ENCODE measurements at places on chromosomes 6 and 20. TPM values are rescaled to one million over a fixed set of nuclear protein-coding genes. Genes with fewer than 3 reads are reported as not detected.

GRCh38 chr6:13841936-13842335, 27.6 kb upstream of the MCUR1 start:
- DNase-seq: no peak

- DNase-seq: peak; percentile 52
These were observed 632.7 kb downstream of the RFPL4B start for GRCh38 chr6:112979830-112980229.

VGLL2 gene
- not detected for total RNA-seq

DNA sequence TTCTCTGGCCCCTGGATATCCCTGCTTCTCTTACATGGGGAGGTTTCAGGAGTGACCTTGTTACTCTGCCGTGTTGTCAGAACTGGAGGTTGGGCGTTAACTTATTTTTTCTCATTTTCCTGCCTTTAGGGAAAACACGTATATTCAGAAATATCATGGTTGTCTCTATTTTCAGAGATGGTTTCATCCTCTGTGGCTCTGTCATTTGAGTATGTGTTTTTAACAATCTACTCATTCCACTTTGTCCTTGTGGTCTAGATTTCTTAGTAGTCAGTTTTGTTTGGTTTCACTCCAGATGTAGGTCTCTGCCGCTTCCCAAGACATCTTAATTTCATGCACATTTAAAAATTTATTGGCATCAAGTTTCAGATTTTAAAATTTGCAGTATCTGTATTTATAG, 45.9 kb downstream of the KCNS1 start:
- DNase-seq: no peak

DNA sequence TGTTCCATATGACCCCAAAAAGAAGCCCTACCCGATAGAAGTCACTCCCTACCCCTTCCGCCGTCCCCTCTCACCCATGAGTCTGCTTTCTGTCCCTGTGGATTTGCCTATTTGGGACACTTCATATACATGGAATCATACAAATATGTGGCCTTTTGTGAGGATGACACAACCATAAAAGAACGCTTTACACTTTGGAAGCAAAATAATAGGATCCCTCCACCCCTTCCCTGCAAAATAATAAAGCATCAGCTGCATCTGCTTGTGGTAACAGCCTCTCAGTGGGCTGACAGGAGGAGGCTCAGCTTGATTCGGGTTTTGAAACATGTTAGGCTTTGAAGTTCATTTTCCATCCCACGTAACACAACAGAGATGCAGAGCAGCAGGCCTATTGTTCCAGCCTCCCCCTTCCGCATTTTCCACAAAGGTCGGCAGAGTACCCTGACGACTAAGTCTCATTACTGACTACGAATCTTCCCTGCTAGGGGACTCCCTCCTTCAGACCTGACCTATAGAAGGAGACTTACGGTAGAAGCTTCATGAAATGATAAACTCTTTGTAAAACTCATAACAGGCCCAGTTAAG, 99.1 kb downstream of the ALDH8A1 start:
- peak; percentile 71 for DNase-seq

- DNase-seq: no peak
These were observed 40.9 kb upstream of the CCN6 start for GRCh38 chr6:112013051-112013450.

GRCh38 chr6:49004801-49005200, 458.3 kb downstream of the MMUT start:
- no peak for DNase-seq

DNA sequence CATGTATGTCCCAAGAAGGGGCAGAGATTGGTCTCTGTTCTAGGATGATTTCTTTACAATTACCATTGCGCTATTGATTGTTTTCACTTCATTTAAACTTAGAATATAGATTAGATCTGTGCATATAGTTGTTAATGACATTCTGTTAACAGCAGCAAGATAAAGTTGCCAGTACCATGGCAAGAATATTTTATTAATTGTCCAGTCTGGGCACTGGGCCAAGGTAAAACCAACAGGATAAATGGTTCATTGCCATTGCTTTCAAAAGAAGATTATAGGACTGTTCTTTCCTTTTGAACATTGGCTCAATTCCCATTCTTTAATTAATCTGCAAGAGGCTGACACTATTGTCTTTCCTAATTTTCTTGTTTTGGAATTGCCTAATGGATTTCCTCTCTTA, 592.4 kb downstream of the RFPL4B start:
- DNase-seq: no peak

DNA sequence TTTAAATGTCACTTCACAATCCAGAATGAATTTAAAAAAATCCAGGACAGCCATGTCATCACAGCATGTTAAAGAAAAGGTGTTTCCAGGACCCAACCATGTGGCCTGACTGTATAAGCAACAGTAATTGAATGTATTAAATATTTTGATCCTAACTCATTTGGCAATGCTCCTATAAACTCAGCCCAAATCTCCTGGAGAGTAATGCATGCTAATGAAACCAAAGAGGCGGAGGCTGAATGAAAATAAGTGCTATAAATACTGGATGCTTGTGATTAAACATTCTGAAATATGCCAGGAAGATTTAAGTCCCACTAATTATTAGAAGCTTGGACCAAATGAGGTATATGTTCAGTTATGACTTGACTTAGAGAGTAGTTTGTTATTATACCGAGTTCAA, 486.8 kb downstream of the FRK start:
- no peak for DNase-seq

GRCh38 chr20:45867819-45868176, 10.4 kb downstream of the ZSWIM3 start:
- DNase-seq: peak; percentile 61

DNA sequence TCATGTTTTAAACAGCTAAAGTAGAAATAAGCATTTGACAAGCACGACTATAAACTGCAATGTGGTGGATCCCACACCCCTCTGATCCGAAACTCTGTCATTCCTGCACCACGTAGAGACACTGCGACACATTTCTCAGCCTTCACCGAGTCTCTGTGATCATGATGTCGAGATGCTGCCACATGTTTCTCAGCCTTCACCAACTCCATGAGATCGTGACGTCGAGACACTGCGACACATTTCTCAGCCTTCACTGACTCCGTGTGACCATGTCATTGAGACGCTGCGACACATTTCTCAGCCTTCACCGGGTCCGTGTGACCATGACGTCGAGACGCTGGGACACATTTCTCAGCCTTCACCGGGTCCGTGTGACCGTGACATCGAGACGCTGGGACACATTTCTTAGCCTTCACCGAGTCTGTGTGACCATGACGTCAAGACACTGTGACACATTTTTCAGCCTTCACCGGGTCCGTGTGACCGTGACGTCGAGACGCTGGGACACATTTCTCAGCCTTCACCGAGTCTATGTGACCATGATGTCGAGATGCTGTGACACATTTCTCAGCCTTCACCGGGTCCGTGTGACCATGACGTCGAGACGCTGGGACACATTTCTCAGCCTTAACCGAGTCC, 143.0 kb downstream of the TTLL2 start:
- DNase-seq: no peak

TNFAIP3 gene
- 3.9 TPM for total RNA-seq

DNA sequence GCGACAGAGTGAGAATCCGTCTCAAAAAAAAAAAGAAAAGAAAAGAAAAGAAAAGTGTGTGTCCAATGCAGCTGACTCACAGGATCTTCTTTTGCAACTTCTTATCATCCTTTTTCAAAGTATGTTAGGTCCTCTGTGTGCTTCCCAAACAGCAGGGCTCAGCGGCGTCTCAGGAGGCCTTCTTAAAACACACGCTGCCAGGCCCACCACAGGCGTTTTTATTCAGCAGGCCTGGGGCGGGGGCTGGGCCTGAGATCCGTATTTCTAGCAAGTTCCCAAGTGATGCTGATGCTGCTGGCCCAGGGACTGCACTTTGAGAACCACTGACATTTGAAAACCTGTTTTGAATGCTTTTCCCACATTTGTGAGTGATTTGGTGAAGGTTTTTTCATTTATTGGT, 57.1 kb downstream of the PSMG4 start:
- no peak for DNase-seq

GRCh38 chr6:13046084-13046483, 282.3 kb downstream of the TBC1D7 start:
- DNase-seq: no peak

- no peak for DNase-seq
These were observed 207.8 kb downstream of the KHDC1L start for GRCh38 chr6:73017476-73017875.

DNA sequence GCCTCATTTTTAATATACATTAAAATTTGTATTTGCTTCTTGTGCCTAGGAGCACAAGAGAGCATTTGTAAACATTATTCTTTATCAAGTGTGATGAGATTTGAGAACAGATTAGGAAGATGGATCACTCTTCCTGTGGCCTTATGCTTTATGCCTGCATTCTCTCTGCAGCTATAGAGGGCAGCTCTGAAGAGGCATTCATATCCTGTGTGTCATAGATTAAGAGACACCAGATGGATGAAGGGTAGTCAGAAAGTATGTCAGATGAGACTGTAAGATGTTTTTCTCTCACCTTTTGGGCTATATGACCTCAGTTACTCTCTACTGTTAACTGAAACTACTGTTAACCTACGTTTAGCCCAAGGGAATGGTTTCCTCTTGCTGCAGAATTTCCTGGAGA, 61.4 kb downstream of the DNAH8 start:
- DNase-seq: peak; percentile 18

DNA sequence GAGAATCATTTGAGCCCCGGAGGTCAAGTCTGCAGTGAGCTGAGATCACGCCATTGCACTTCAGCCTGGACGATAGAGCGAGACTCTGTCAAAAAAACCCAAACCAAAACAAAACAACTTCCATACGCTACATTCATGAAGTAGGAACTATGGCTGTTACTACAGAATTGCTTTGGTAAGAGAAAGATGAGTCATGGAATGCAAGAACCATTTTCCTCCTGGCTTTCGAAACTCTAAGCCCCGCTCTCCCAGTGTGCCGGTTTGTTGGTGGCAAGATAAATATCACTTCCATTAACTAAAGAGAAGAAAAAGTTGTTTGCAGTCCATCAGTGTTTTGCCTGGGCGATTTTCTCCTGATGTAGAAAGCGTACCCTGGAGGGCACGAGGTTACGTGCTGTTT, 61.3 kb downstream of the ZDHHC14 start:
- peak; percentile 39 for DNase-seq

DNA sequence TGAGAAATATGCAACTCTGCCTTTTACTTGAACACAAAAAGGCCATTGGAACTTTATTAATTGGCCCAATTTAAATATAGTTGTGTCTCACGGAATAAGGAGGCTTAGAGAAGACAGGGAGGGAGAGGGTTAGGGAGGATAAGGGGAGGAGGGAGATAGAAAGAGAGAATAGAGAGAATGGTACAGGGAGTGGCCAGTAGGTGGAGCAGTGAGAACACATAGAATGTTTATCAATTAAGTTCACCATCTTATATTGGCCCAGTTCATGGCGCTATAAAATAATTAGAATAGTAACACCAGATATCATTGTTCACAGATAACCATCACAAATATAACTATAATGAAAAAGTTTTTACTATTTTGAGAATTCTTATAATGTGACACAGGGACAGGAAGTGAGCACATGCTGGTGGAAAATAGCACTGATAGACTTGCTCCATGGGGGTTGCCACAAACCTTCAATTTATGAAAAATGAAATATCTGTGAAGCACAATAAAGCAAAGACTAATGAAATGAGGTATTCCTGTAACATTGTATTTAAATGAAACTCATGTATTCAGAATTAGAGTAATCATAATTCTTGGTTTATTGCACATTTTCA, 374.1 kb upstream of the MANEA start:
- peak; percentile 5 for DNase-seq

DNA sequence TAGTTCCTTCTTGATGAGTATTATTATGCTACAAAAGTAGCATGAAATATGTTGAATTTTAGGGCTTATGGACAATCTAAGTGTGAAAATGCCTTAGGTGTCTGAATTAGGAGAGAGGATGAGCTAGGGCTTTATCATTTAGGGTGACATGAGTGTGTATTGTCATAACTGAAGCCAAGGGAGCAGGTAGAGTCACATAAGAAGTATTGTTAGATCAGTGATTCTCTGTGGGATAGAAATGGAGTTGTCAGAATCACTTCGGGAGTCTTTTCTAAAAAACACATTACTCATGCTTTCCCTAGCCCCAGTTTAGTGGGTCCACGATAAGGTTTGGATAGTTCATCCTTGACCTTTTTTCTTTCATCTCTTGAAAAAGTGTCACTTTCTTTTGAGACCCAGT, 16.4 kb downstream of the ZFAND3 start:
- no peak for DNase-seq

CALHM4 gene
- not detected for total RNA-seq

DNA sequence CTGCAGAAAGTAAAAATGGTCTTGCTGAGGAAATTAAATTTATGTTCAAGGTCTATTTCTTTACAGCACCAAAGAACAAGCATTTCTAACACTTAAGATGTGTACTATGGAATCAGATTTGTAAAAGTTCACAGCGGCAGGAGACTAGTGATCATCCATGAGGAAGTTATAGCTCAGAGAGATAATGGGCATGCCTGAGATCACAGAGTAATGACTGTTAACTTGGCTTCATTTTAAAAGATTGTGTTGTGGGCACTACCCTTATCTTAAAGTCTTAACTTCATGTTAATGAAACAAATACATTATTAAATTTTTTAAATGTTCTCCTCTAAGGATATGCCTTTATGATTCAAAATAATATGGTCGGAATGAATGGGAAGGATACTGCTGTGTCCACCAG, 168.6 kb downstream of the GMPR start:
- no peak for DNase-seq

GRCh38 chr20:35200267-35200666, 26.2 kb upstream of the MMP24 start:
- peak; percentile 88 for DNase-seq

- no peak for DNase-seq
These were observed 585.3 kb upstream of the MAN1A1 start for GRCh38 chr6:119934816-119935215.

DNA sequence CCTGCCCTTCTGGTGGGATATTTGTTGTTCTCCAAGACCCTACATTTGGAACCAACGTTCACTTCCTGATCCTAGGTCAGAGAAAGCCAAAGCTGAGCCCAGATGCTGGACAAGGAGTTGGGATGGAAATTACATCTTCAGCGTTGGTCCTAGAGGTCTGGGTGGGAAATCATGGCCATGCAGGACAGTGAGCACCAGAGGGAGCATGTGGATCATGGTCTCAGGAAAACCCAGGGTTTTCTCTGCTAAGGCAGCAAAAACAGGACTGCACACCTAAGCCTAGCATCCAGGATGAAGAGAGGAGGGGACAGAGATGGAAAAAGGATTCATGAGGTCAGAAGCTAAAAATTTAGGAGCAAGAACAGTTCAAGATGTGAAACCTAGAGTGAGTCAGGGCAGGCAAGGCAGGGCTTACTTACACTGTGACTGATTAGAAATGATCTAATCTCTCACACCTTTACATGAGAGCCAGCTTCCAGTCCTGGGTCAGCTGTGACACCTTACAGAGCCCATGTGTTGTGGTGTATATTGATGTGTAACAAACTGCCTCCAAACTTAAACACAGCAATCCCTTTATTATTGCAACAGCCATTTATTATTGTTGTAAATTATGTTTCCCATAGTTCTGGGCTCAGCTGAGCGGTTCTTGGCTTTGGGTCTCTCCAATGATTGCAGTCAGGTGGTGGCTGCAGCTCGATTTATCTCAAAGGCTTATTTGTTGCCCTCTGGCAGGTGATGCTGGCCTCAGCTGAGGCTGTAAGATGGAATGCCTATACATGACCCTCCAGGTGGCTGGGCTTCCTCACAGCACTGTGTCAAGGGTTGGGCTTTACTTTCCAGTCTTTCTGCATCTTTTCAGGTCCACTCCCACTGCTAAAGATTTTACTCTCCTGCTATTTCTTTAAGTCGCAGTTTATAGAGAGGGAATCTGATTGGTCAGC, 6.5 kb downstream of the C20orf202 start:
- peak; percentile 30 for DNase-seq

HLA-DQA1 gene
- total RNA-seq: not detected

All from fibroblast of villous mesenchyme (primary cell).